ENCODE measurements at places on chromosomes 16 and 17. TPM values are rescaled to one million over a fixed set of nuclear protein-coding genes. Genes with fewer than 3 reads are reported as not detected.

Gene ITGB4
- 50.0 TPM for total RNA-seq

Gene OR1E2
- 0.33 TPM for total RNA-seq

Gene TOP2A
- 61.5 TPM for total RNA-seq

Gene CCDC200
- not detected for total RNA-seq

Gene SPN
- total RNA-seq: not detected

Gene CDK5RAP3
- total RNA-seq: 41.8 TPM

Gene JMJD6
- total RNA-seq: 19.0 TPM

Gene NT5C3B
- total RNA-seq: 93.2 TPM

Gene FSCN2
- 1.3 TPM for total RNA-seq

Gene KRT24
- total RNA-seq: not detected

Gene HOXB6
- 16.0 TPM for total RNA-seq
